ENCODE measurements at places on chromosomes 6 and 20.
A peak's percentile ranks its signal among the peaks of the same experiment; 100 is the strongest.

- DNase-seq, result no peak
- H3K27me3 ChIP-seq, result peaks cover 31% of the 10 kb centered on the region
- H3K36me3 ChIP-seq, result no peaks in the 10 kb centered on the region
- peaks cover 1% of the 10 kb centered on the region for H3K4me1 ChIP-seq
Observed at GRCh38 chr20:63577317-63577894, 3.4 kb upstream of the HELZ2 start.

DNA sequence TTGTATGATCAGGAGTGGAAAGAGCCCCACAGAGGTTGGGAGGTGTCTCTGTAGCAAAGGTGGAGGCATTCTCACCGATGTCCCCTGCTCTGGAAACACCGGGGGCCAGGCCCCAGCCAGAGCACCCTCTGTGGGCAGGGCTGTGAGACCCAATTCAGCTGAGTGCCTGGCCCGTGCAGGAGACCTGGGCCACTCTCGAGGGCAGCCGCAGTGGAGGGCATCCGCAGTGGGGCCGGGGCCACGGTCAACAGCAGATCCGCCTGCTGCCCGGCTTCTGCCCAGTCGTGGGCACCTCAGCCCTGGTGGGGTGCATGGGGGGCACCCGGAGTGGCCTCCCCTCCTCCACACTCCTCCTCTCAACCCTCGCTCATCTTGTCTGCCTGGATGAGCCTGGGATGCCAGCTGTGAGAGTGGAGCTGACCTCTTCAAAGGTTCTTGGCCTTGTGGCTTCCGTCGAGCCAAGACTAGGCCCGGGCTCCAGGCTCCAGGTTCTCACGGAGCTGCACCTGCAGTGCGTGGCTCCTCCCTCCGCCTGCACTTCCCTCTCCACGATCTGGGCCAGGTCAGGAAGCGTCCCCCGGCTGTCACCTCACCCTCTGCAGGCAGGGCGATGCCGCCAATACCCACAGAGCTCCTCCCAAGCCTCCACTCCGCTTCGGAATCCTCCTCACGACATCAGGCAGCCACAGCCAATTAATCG, 134.8 kb downstream of the TAF4 start:
- H3K4me3 ChIP-seq, result no peak overlapping the region
- no peaks in the 10 kb centered on the region for H3K4me1 ChIP-seq
- H3K27me3 ChIP-seq, result no peaks in the 10 kb centered on the region
- no peak overlapping the region for H3K27ac ChIP-seq
- H3K36me3 ChIP-seq, result no peaks in the 10 kb centered on the region
- DNase-seq, result no peak

- no peaks in the 10 kb centered on the region for H3K36me3 ChIP-seq
- H3K27ac ChIP-seq, result no peak overlapping the region
- DNase-seq, result no peak
Observed at GRCh38 chr20:2633381-2633780, 19.1 kb upstream of the NOP56 start.

DNA sequence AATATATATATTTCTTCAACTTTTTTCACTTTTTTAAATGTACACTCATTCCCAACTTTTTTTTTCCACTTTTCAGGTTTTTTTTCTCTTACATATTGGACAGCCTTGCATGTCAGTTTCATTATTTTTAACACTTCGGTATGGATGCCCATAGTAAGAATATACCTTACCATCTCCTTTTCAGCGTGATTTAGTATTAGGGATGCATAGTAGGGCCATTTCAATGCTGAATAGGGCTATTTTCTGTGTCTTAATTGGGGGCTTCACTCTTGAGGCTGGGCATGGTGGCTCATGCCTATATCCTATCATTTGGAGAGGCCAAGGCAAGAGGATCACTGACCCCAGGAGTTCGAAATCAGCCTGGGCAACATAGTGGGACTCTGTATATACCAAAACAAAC, 6.7 kb downstream of the RNF114 start:
- peaks cover 61% of the 10 kb centered on the region for H3K36me3 ChIP-seq
- H3K27ac ChIP-seq, result no peak overlapping the region
- H3K27me3 ChIP-seq, result no peaks in the 10 kb centered on the region
- no peak for DNase-seq

GRCh38 chr6:52143551-52143950, 42.6 kb upstream of the IL17A start:
- H3K27ac ChIP-seq, result no peak overlapping the region
- peaks cover 29% of the 10 kb centered on the region for H3K27me3 ChIP-seq
- no peak overlapping the region for H3K4me3 ChIP-seq
- no peaks in the 10 kb centered on the region for H3K4me1 ChIP-seq
- DNase-seq, result no peak

- H3K27ac ChIP-seq, result no peak overlapping the region
- H3K27me3 ChIP-seq, result peaks cover 5% of the 10 kb centered on the region
- H3K4me3 ChIP-seq, result no peak overlapping the region
- H3K4me1 ChIP-seq, result no peaks in the 10 kb centered on the region
- H3K36me3 ChIP-seq, result no peaks in the 10 kb centered on the region
Observed at GRCh38 chr6:52726193-52726542, 37.1 kb downstream of the GSTA2 start.

- H3K27ac ChIP-seq, result no peak overlapping the region
- H3K4me1 ChIP-seq, result no peaks in the 10 kb centered on the region
- H3K36me3 ChIP-seq, result no peaks in the 10 kb centered on the region
- H3K4me3 ChIP-seq, result no peak overlapping the region
- peaks cover 13% of the 10 kb centered on the region for H3K27me3 ChIP-seq
- no peak for DNase-seq
Observed at GRCh38 chr20:25118529-25118928, 36.6 kb upstream of the VSX1 start.

- no peaks in the 10 kb centered on the region for H3K27me3 ChIP-seq
- peak overlapping the region; percentile 71 for H3K4me3 ChIP-seq
- peaks cover 78% of the 10 kb centered on the region for H3K36me3 ChIP-seq
- no peak for DNase-seq
- H3K27ac ChIP-seq, result peak overlapping the region; percentile 74
Observed at GRCh38 chr6:33315793-33316602, 1.5 kb downstream of the ZBTB22 start.

- peaks cover 90% of the 10 kb centered on the region for H3K4me1 ChIP-seq
- peaks cover 51% of the 10 kb centered on the region for H3K36me3 ChIP-seq
- no peak for DNase-seq
- no peaks in the 10 kb centered on the region for H3K27me3 ChIP-seq
- peak overlapping the region; percentile 99 for H3K27ac ChIP-seq
Observed at GRCh38 chr20:44646641-44647274, 4.7 kb downstream of the ADA start.

DNA sequence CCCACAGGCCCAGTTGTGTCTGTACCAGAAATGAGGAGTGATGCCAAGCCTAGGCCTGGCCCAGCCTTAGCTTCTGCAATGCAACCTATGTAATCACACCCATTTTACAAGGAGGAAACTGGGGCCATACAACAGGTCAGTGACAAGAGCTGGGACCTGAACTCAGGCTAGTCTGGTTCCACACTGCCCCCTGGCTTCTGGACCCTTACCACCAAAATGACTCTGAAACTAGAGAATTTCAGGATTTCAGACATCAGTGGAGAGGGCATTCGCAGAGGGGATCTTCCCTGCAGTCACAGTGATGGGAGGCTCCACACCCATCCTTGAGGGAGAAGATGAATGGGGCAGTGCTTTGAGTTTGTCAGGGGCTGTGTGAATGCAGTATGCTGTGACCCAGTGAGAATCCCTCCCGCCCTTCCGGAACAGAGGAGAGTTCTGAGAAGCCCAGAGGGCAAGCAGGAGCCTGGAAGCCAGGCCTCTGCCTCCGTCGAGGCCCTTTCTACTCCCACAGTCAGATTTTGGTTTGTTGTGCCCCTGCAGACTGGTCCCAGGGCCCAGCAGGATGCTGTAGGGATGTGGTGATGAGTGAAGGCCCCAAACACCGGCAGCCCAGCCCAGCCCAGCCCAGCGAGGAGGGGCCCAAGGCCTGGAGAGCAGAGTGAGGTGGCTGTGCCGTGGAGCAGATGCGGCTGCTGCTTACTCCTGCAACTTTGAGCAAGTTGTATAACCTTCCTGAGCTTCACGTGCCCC, 48.1 kb upstream of the MYL9 start:
- H3K36me3 ChIP-seq, result peaks cover 4% of the 10 kb centered on the region
- no peak overlapping the region for H3K4me3 ChIP-seq
- H3K27ac ChIP-seq, result peak overlapping the region; percentile 93
- DNase-seq, result peak; percentile 44
- H3K4me1 ChIP-seq, result peaks cover 41% of the 10 kb centered on the region
- no peaks in the 10 kb centered on the region for H3K27me3 ChIP-seq

- peak overlapping the region; percentile 42 for H3K4me3 ChIP-seq
- peak; percentile 28 for DNase-seq
- H3K4me1 ChIP-seq, result peaks cover 34% of the 10 kb centered on the region
- H3K27me3 ChIP-seq, result no peaks in the 10 kb centered on the region
- peak overlapping the region; percentile 79 for H3K27ac ChIP-seq
Observed at GRCh38 chr6:105587349-105588122, 184.7 kb upstream of the PREP start.

GRCh38 chr20:34708621-34709043, 4.5 kb downstream of the TP53INP2 start:
- peaks cover 3% of the 10 kb centered on the region for H3K36me3 ChIP-seq
- H3K4me1 ChIP-seq, result peaks cover 37% of the 10 kb centered on the region
- H3K4me3 ChIP-seq, result peak overlapping the region; percentile 82
- H3K27ac ChIP-seq, result peak overlapping the region; percentile 71
- peak; percentile 72 for DNase-seq
- H3K27me3 ChIP-seq, result peaks cover 6% of the 10 kb centered on the region

GRCh38 chr6:41059556-41059955, 6.6 kb downstream of the APOBEC2 start:
- H3K4me1 ChIP-seq, result peaks cover 8% of the 10 kb centered on the region
- peaks cover 15% of the 10 kb centered on the region for H3K36me3 ChIP-seq
- no peaks in the 10 kb centered on the region for H3K27me3 ChIP-seq
- no peak for DNase-seq
- no peak overlapping the region for H3K27ac ChIP-seq

- peaks cover 1% of the 10 kb centered on the region for H3K4me1 ChIP-seq
- peaks cover 15% of the 10 kb centered on the region for H3K27me3 ChIP-seq
- no peak for DNase-seq
- no peak overlapping the region for H3K27ac ChIP-seq
Observed at GRCh38 chr20:37259865-37260264, 1.7 kb downstream of the GHRH start.

- DNase-seq, result no peak
- H3K4me1 ChIP-seq, result peaks cover 15% of the 10 kb centered on the region
- no peak overlapping the region for H3K27ac ChIP-seq
- H3K27me3 ChIP-seq, result no peaks in the 10 kb centered on the region
- no peak overlapping the region for H3K4me3 ChIP-seq
- no peaks in the 10 kb centered on the region for H3K36me3 ChIP-seq
Observed at GRCh38 chr6:40395066-40395697, 192.0 kb downstream of the LRFN2 start.

DNA sequence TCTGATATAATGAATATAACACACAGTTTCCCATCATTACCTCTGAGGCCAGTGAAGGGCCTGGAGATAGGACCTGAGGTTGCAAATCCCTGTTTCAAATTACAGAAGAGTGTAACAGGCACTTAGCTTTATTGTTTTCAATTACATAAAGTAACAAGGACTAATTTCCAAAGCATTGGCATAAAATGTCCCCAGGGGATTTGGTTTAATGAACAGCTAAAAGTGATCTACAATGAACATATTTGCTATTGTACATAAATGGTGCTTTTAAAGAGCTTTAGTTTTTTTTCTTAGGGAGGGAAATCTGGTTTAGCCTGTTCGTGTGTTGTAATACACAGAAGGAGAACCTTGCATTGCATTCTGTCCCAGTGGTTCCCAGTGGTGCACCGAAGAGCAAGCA, 54.4 kb downstream of the HMGN3 start:
- DNase-seq, result no peak
- H3K27ac ChIP-seq, result no peak overlapping the region
- H3K27me3 ChIP-seq, result peaks cover 6% of the 10 kb centered on the region
- no peaks in the 10 kb centered on the region for H3K4me1 ChIP-seq

- DNase-seq, result peak; percentile 94
- peaks cover 46% of the 10 kb centered on the region for H3K4me1 ChIP-seq
- peaks cover 46% of the 10 kb centered on the region for H3K36me3 ChIP-seq
- peaks cover 11% of the 10 kb centered on the region for H3K27me3 ChIP-seq
- peak within 1 kb of the TSS; percentile 100 for H3K27ac ChIP-seq
Observed at GRCh38 chr6:31271641-31272357, at the start of gene HLA-C. HLA-C (minus strand) TSS chr6:31272092; CDS start chr6:31272071, 21 bp downstream.

GRCh38 chr6:37807656-37808055, 11.9 kb upstream of the ZFAND3 start:
- no peaks in the 10 kb centered on the region for H3K36me3 ChIP-seq
- no peak overlapping the region for H3K4me3 ChIP-seq
- H3K27ac ChIP-seq, result no peak overlapping the region
- DNase-seq, result no peak
- H3K27me3 ChIP-seq, result peaks cover 21% of the 10 kb centered on the region

GRCh38 chr6:56767892-56768531, 125.3 kb upstream of the DST start:
- no peak overlapping the region for H3K27ac ChIP-seq
- H3K36me3 ChIP-seq, result no peaks in the 10 kb centered on the region
- H3K4me3 ChIP-seq, result no peak overlapping the region
- H3K4me1 ChIP-seq, result no peaks in the 10 kb centered on the region
- no peaks in the 10 kb centered on the region for H3K27me3 ChIP-seq

- peaks cover 8% of the 10 kb centered on the region for H3K4me1 ChIP-seq
- no peaks in the 10 kb centered on the region for H3K27me3 ChIP-seq
- H3K36me3 ChIP-seq, result no peaks in the 10 kb centered on the region
- DNase-seq, result no peak
- no peak overlapping the region for H3K4me3 ChIP-seq
- no peak overlapping the region for H3K27ac ChIP-seq
Observed at GRCh38 chr20:41275301-41275731, 42.2 kb downstream of the ZHX3 start.

DNA sequence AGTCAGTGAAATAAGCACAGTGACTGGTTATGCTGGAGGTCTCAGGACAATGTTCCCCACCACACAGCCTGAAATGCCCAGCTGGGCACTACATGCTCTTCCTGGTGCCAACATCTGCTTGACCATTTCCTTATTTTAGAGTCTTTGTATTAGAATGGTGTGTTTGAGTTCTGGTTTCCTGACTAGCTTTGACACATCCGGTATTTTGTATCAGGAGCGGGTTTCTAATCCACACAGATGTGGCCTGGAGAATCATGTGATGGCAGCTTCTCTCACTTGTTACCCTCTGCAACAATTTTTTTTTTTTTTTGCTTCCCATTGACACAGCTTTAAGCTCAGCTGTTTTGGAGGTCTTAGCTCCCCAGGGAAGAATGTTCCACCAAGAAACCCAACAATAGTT, 164.5 kb upstream of the CST7 start:
- H3K36me3 ChIP-seq, result no peaks in the 10 kb centered on the region
- peak overlapping the region; percentile 55 for H3K27ac ChIP-seq
- peaks cover 4% of the 10 kb centered on the region for H3K27me3 ChIP-seq
- no peak for DNase-seq
- H3K4me1 ChIP-seq, result peaks cover 33% of the 10 kb centered on the region

GRCh38 chr6:62971976-62972658, 239.2 kb upstream of the FKBP1C start:
- no peaks in the 10 kb centered on the region for H3K27me3 ChIP-seq
- H3K4me3 ChIP-seq, result no peak overlapping the region
- no peaks in the 10 kb centered on the region for H3K4me1 ChIP-seq
- no peaks in the 10 kb centered on the region for H3K36me3 ChIP-seq
- no peak overlapping the region for H3K27ac ChIP-seq
- no peak for DNase-seq

All from activated CD8-positive, alpha-beta T cell treated with anti-CD3 and anti-CD28 coated beads, Interleukin-2, amount 10 ng/mL, durations not matched to agents 7 days and 5 days (primary cell).